ENCODE measurements at places on chromosomes 6 and 20. TPM values are rescaled to one million over a fixed set of nuclear protein-coding genes. Genes with fewer than 3 reads are reported as not detected.

Gene IL17F
- total RNA-seq: not detected

Gene FAM83C
- total RNA-seq: 0.36 TPM

Gene TOX2
- total RNA-seq: 8.8 TPM

Gene DEFB110
- not detected for total RNA-seq

Gene FAM184A
- total RNA-seq: 3.6 TPM

Gene SLCO4A1
- total RNA-seq: 12.3 TPM

Gene EDN3
- 5.3 TPM for total RNA-seq

Gene PGK2
- 12.4 TPM for total RNA-seq

DNA sequence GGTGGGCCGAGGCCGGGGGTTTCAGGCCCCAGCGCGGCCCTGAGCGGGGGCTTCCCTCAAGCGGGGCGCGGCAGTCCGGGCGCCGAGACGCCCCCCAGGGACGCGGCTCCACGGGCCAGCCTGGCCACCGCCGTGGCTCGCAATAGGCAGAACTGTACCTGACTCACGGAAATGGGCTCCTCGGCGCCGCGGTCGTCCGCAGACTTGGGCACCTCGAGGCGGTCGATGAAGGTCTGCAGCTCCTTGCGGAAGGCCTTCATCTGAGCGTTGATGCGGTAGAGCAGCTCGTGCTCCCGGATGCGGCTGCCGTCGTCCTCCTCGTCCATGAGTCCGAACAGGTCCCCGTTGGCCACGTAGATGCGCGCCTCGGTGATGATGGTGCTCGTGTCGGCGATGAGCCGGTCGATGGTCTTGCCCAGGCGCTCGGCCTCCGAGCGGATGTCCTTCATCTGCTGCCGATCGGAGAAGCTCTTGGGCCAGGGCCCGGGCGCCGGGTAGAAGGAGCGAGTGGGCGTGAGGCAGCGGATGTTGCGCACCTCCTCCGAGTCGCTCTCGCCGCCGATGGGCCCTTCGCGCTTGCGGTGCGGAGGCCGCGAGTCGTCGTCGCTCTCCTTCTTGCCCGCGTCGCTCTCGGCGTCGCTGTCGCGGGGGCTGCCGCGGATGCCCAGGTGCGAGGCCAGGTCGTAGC, 16.1 kb upstream of the KIAA0408 start:
- DNase-seq: no peak

DNA sequence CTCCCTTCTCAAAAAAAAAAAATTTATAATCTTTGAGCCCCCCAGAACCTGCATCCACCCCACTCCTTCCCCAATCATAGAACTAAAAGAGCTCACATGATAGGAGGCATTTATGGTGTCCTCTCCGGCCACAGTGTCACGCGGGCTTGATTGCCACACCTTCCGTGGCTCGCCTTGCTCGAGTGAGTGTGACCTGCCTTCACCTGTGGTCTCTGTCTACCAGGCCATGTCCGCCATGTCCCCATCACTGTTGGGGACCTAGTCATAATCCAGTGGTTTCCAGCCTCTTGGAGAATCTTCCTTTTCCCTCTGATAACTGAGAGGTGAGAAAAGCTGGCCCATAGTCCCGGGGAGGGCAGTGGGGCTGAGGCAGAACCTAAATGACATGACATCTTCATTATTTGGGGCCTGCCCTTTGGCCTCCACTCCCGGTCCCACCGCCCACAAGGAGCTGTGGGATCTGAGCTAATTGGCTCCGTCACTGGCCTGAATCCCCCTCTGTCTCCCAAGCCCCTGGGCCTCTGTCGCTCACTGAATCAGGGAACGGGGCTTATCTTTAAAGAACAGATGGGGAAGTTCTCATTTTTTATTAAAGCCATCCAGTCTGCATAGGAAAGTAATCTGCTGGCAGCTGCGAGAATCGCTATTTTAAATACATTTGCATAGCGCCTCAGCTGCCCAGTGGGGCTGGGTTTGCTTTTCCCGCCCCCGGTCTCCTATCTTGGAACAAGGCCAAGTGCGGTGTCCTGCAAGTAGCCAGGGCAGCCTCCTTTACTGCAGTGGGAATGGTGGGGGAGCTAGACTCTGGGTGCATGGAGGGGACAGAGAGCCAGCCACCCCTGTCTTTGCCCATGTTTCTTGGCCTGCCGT, 197.6 kb upstream of the PMEPA1 start:
- no peak for DNase-seq

DNA sequence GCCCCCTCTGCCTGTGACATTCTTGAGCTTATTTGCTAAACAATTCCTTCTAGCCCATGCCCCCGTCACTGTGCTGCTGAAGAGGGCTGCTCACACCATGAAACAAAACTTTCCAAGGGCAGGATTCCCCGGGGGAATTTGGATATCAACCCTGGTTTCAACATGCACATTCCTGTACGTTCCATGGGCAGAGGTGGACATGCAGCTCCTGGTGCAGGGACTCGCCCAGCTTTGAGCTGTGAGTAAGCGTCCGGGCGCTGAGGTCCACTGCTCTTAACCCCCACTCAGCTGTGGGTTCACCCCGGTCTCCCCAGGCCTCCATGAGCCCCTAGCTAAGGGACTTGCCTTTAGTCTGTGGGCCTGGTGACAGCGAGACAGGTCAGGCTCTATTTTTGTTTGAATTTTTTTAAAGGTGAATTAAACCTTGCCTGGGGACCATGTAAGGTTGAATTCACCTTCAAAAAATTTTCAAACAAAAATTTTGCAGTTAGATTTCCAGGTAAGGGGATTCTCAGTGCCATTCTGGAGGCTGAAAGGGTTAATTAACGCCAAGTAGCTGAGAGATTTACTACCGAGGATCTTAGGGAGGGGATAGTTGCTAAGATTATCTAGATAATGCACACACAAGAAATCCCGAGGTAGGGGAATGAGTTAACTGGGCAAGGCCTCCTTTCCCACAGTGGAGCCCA, 70.3 kb upstream of the SLC22A23 start:
- peak; percentile 52 for DNase-seq

GRCh38 chr20:58402827-58403226, 13.8 kb downstream of the VAPB start:
- no peak for DNase-seq

DNA sequence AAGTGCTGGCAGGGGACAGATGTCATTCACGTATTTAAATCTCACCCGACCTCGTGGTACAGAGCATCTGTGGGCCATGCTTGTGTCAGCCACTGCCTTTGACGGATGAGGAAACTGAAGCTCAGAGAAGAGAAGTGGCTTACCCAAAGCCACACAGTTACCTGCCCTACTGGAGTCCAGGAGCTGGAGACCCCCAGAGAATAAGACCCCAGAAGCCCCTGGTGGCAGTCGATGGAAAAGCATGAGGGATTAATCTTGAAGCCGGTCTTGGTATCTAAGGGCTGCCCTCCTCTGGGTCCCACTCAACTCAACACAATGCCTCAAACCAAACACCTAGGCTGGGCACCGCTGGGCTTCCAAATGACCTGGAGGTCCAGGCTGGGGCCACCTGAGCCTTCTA, 83.1 kb downstream of the GRM4 start:
- no peak for DNase-seq

DNA sequence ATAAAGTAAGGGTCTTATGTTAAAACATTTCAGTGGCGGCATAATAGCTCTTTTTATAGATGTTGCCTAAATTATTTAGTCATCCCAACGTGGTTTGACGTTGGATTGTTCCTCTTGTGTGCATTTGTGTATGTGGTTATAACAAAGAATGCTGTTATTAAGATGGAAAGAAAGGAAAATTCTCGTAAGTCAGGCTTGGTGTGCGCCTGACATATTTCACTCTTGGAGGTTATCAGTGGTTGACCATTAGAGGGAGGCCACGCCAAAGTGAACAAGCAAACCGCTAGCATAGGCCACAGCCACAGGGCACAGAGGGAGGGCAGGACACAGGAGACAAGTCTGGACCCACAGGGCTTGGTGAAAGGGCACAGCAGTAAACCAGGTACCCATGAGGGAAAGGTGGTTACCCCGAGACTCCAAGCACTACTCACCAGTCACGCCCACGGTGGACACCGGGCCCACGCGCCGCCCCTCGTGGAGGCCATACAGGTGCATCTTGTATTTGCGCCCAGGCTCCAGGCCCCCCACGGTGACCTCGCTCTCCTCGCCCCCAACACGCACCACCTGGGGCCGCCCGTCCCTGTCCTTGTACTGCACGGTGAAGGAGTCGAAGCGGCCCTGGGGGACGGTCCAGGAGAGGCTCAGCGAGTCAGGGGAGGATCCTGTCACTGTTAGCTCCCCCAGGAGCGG, 22.9 kb downstream of the CYP21A2 start:
- DNase-seq: no peak

DNA sequence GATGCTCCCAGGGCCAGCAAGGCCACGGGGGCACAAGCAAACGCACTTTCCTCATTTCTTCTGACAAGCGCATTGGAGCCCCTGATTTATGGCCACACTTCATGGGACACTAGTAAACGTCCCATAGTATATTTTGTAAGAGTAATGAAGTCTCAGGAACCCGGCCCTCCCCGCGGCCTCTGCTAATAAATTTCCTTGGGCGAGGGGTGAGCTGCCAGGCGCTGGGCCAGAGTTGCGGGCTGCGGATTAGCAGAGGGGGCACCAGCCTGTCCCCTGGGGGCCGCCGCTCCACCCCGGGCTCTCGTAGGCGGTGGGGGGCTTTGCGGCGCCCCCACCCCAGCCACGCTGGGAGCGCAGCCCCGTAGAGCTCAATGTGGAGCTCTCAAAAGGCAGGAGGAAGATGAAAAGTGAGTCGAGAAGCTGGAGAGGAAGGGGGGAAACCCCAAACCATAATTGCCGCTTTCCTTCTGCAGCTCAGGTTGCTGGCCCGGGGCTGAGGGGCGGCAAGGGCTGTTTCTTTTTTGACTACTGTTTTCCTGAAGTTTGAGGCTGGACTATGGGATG, 173.6 kb downstream of the CDC5L start:
- DNase-seq: peak; percentile 28

DNA sequence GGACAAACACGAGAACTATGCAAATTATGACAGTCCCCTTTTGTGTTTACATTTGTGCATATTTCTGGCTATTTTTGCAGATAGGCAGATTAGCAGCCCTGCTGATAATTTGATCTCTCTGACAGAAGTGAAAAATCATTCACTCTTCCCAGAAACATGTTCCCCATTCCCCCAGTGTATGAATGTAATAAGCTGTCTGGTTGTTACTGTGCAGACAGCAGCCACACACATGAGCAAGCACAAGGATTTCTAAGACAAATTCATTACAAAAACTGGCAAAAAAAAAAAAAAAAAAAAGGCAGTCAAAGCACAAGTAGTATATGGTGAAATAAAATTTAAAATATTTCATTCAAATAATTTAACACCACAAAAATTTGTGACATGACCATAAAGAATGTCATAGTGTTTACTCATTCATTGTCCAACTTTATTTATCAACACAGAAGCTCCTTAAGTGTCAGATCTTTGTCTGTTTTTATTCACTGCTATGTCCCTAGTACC, 95.5 kb upstream of the VGLL2 start:
- no peak for DNase-seq

- no peak for DNase-seq
Observed at GRCh38 chr6:90860822-90861601, 274.1 kb upstream of the MAP3K7 start.

GRCh38 chr6:31126396-31127175, 6.3 kb upstream of the CDSN start:
- no peak for DNase-seq

- peak; percentile 43 for DNase-seq
Observed at GRCh38 chr6:53347250-53347920, 1.4 kb downstream of the ELOVL5 start.

DNA sequence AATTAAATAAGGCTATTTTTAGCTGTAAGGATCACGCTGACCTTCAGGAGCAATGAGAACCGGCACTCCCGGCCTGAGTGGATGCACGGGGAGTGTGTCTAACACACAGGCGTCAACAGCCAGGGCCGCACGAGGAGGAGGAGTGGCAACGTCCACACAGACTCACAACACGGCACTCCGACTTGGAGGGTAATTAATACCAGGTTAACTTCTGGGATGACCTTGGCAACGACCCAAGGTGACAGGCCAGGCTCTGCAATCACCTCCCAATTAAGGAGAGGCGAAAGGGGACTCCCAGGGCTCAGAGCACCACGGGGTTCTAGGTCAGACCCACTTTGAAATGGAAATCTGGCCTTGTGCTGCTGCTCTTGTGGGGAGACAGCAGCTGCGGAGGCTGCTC, 84.0 kb downstream of the RAMACL start:
- DNase-seq: no peak

- DNase-seq: no peak
Observed at GRCh38 chr20:24086121-24086520, 97.5 kb upstream of the GGTLC1 start.

DNA sequence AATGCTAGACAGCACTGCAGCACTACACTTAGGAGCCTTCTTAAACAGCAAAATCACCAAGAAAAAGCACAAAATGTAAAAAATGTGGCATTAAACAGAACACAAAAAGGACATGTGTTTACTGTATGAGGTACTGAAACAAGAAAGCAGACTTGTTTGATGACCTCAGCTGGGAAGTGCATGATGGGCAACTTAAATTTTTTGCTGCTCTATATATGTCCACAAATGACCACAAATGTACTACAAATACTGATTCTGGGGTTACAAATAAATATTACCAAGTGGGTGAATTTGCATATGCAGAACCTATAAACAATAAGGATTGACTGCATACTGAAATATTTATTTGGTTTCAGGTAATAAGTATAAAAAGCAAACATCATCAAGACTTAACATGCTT, 13.1 kb downstream of the RAB23 start:
- no peak for DNase-seq

DNA sequence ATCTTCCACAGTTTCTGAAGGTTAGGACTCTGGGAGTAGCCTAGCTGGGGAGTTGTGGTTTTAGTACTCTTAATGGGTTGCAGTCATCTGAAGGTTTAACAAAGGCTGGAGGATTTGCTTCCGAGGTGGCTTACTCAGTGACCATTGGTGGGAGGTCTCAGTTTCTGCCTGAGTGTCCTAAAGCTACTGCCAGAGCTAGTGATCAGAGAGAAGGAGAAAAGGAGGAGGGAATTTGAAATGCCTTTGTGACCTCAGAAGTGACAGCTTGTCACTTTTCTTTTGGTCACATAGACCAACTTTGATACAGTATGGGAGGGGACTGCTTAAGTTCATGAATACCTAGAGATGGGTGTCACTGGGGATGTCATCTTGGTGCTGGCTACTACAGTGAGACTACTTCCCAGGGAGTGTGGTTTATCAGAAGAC, 41.3 kb downstream of the NCOA3 start:
- DNase-seq: no peak

- no peak for DNase-seq
Observed at GRCh38 chr20:32226391-32226790, 18.7 kb downstream of the POFUT1 start.

DNA sequence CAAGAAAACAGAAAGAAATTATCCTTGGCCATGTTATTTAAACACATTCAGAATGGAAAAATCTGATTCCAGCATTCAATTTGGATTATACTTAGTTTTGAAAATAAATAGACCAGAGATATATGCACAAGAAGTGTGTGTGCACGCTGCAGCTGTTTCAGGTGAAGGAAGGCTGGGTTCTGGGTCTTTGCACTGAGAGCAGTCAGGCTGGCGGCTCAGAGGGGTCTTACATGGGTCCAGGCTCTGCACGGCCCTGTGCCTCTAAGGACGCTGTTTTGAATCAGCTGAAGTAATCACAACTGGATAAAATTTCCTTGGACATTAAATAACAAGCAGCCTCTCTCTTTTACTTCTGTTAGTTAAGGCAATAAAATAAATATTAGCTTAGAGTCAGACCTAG, 31.8 kb downstream of the GCLC start:
- DNase-seq: peak; percentile 23
